ENCODE measurements at places on chromosomes 2 and 18. TPM values are rescaled to one million over a fixed set of nuclear protein-coding genes. Genes with fewer than 3 reads are reported as not detected.
A peak's percentile ranks its signal among the peaks of the same experiment; 100 is the strongest.

The TMEM37 gene
- not detected for total RNA-seq

The GPC1 gene
- 0.58 TPM for total RNA-seq

The MZT2B gene
- 254 TPM for total RNA-seq

The TUBB8B gene
- not detected for total RNA-seq

The APOB gene
- total RNA-seq = not detected

GRCh38 chr2:121884511-121884921, 129.1 kb downstream of the TSN start:
- H3K4me1 ChIP-seq = no peaks in the 10 kb centered on the region
- no peak for DNase-seq
- H3K36me3 ChIP-seq = no peaks in the 10 kb centered on the region
- no peaks in the 10 kb centered on the region for H3K27me3 ChIP-seq
- H3K4me3 ChIP-seq = no peak overlapping the region

- DNase-seq = no peak
- peaks cover 82% of the 10 kb centered on the region for H3K36me3 ChIP-seq
- H3K27me3 ChIP-seq = no peaks in the 10 kb centered on the region
Measured at GRCh38 chr2:117960231-117960630, 53.6 kb downstream of the CCDC93 start.

DNA sequence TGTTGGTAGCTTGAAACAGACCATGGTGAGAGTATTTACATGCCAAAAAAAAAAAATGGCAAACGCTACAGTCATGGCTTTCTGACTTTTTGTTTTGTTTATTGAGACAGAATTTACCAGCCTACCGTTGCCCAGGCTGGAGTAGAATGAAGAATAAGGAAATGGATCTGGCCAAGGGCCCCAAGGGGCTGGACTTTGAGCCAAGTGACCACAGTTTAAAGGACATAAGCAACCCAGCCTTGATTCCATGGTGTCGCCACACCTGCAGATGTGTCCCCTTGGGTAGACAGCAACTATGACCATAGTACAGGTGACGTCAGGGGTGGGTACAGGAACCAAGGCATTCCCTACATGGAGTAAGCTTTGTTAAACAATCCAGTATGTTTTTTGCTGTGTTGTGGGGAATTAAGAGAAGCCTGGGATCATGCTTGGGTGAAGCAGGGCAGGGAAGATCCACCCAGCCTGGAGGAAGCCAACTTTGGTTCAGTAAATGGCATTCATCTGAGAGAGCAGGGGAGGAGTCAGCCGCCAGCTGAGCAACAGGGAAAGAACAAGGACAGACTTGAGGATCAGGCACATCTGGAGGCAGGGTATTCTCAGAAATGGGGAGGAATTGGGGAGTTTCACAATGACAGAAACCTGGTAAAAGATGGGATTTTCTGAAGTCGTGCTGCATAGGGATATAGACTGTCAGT, 110.3 kb upstream of the SH3BP4 start:
- no peak overlapping the region for H3K4me3 ChIP-seq
- H3K36me3 ChIP-seq = no peaks in the 10 kb centered on the region
- DNase-seq = no peak
- H3K4me1 ChIP-seq = no peaks in the 10 kb centered on the region
- no peaks in the 10 kb centered on the region for H3K27me3 ChIP-seq

DNA sequence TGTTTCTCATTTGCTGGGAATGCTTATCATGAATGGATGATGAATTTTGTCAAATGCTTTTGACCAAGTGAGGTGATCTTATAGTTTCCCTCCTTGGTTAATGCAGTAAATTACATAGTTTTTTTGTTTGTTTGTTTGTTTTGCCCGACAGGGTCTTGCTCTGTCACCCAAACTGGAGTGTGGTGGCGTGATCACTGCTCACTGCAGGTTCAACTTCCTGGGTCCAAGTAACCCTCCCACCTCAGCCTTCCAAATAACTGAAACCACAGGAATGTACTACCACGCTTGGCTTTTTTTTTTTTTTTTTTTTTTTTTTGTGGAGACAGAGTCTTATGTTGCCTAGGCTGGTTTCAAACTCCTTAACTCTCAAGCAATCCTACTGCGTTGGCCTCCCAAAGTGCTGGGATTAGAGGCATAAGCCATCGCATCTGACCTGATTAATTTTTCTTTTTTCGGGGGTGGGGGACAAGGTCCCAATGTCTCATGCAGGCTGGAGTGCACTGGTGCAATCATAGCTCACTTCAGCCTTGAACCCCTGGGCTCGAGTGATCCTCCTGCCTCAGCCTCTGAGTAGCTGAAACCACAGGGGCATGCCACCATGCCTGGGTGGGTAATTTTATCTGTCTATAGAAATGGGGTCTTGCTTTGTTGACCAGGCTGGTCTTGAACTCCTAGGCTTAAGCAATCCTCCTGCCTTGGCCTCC, 48.6 kb downstream of the SMAD2 start:
- H3K4me3 ChIP-seq = no peak overlapping the region
- H3K36me3 ChIP-seq = peaks cover 32% of the 10 kb centered on the region
- no peaks in the 10 kb centered on the region for H3K4me1 ChIP-seq
- H3K27me3 ChIP-seq = no peaks in the 10 kb centered on the region

- H3K27ac ChIP-seq = no peak overlapping the region
- no peak overlapping the region for H3K4me3 ChIP-seq
- DNase-seq = no peak
- no peaks in the 10 kb centered on the region for H3K27me3 ChIP-seq
- peaks cover 12% of the 10 kb centered on the region for H3K4me1 ChIP-seq
Measured at GRCh38 chr2:112260295-112260625, 5.4 kb upstream of the ZC3H8 start.

GRCh38 chr2:215003001-215003400, 135.4 kb downstream of the ABCA12 start:
- no peak overlapping the region for H3K4me3 ChIP-seq
- no peak for DNase-seq
- H3K4me1 ChIP-seq = no peaks in the 10 kb centered on the region
- H3K36me3 ChIP-seq = no peaks in the 10 kb centered on the region
- no peak overlapping the region for H3K27ac ChIP-seq

DNA sequence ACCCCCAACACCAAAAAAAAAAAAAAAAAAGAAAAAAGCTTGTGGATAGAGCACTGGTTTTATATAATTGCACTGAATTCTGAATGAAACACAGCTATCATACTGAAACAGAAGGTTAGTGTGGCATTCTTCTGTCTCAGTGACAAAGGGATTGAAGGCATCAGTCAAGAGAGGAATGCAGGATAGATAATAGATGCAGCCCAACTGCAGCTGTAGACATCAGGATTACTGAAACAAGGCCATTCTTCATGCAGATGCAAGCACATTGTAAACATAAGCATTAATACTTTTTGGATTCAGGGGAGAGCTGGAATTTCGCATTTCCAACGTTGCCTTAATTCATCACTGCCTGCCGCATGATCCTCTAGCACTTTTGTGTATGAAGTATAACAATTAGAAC, 897.4 kb upstream of the KLHL29 start:
- no peak overlapping the region for H3K4me3 ChIP-seq
- H3K27me3 ChIP-seq = no peaks in the 10 kb centered on the region
- H3K27ac ChIP-seq = no peak overlapping the region
- no peaks in the 10 kb centered on the region for H3K36me3 ChIP-seq
- DNase-seq = no peak

DNA sequence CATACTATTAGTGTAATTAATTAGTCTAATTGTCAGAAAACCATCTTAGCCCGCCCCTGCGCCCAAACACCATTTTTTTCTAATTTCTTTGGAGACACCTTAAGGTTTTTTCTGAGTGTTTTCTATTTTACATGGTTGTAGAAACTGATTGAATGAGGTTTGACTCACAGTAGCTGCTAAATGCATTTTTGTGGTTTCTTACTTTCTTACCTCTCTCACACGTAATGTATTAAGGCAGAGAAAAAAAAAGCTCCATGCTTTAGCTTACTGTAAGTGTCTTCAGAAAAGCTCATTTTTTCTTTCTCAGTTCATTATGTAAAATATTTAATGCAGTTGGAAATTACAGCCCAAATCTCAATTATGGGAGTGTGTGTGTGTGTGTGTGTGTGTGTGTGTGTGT, 548.5 kb upstream of the LRRTM4 start:
- no peaks in the 10 kb centered on the region for H3K36me3 ChIP-seq
- no peak overlapping the region for H3K27ac ChIP-seq
- no peak overlapping the region for H3K4me3 ChIP-seq
- H3K27me3 ChIP-seq = no peaks in the 10 kb centered on the region
- no peak for DNase-seq

- H3K27me3 ChIP-seq = no peaks in the 10 kb centered on the region
- peaks cover 53% of the 10 kb centered on the region for H3K4me1 ChIP-seq
- H3K27ac ChIP-seq = no peak overlapping the region
- H3K4me3 ChIP-seq = peak overlapping the region; percentile 5
- DNase-seq = no peak
- H3K36me3 ChIP-seq = no peaks in the 10 kb centered on the region
Measured at GRCh38 chr2:96203130-96204028, 5.2 kb downstream of the STARD7 start.

DNA sequence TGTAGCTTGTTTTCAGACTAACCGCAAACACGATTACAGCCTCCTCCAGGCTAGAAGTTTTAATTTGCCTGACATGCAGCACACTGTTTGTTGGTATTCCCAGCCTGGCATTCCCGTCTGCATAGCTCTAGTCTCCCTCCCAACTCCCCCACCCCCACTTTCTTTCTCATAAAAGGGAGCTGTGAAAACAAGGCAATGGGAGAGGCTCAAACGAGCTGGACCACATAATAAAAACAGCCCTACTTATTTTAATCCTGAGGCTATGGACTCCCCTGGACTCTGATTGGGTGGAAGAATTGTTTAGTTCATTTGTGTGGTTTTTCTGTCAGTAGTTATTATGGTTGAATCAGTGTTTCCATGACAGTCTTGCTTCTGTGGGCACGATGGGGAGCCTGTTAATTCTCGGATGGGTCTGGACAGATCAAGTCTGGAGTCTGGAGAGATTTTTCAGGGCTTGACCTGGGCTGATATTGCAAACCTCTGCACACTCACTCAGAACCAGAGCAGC, 1.2 kb downstream of the STON1 start:
- DNase-seq = no peak
- H3K27ac ChIP-seq = no peak overlapping the region
- no peaks in the 10 kb centered on the region for H3K36me3 ChIP-seq
- H3K27me3 ChIP-seq = no peaks in the 10 kb centered on the region

GRCh38 chr2:130842770-130843169, 6.1 kb downstream of the ARHGEF4 start:
- H3K4me3 ChIP-seq = no peak overlapping the region
- no peak for DNase-seq
- H3K4me1 ChIP-seq = no peaks in the 10 kb centered on the region
- H3K36me3 ChIP-seq = no peaks in the 10 kb centered on the region

DNA sequence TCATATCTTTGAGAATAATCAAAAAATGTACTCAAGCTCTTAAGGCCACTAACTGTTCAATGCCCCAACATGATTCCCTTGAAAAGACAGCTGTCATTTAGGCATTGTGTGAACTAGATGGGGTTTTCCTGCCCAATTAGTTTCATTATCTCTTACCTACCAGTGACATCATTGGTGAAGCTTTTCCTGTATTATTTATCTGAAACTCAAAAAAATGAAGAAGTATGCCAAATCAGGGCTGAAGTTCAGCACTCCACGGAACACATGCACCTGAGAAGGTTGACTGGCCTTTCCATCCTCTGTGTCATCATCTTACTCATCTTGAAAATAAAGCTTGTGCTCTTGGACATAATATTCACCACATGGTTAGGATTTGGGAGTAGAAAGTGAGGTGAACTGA, 126.4 kb downstream of the TXNL1 start:
- H3K36me3 ChIP-seq = no peaks in the 10 kb centered on the region
- no peak overlapping the region for H3K27ac ChIP-seq
- DNase-seq = no peak
- H3K4me1 ChIP-seq = no peaks in the 10 kb centered on the region
- no peaks in the 10 kb centered on the region for H3K27me3 ChIP-seq
- H3K4me3 ChIP-seq = no peak overlapping the region

DNA sequence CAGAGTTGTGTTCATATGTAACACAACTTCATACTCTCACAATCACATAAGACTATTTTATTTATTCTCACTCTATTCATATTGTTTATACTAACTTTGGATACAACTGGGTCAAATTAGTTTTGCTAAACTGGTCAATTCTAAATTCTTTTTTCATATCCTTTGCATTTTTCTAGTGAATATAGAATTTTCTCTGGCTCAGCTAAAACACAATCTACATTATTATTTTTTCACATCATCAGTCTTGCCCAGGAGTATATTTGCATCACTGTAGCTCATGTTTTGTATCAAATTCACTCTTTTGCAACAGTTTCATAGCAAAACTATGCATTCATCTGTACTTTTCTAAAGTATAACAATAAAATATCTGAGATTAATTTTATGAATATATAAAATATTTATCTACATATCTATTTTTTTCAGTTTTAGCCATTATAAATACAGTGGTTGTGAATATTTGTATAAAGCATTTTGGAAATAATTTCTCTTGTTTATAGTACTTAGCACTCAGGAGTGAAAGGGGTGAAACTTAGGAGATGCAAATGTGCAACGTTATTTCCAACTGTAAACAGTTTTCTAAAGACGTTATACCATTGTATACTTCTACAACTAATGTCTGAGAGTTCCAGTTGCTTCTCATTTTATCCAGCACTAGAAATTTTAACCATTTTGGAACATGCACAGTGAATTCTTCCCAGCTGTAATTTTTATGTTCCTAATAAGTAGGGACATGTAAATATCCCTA, 854.6 kb downstream of the CBLN2 start:
- no peaks in the 10 kb centered on the region for H3K4me1 ChIP-seq
- no peak for DNase-seq
- H3K36me3 ChIP-seq = no peaks in the 10 kb centered on the region
- H3K27me3 ChIP-seq = no peaks in the 10 kb centered on the region
- no peak overlapping the region for H3K27ac ChIP-seq
- no peak overlapping the region for H3K4me3 ChIP-seq

GRCh38 chr2:219020604-219021365, 20.5 kb downstream of the CFAP65 start:
- no peak overlapping the region for H3K4me3 ChIP-seq
- H3K27me3 ChIP-seq = no peaks in the 10 kb centered on the region
- no peak overlapping the region for H3K27ac ChIP-seq
- no peaks in the 10 kb centered on the region for H3K4me1 ChIP-seq
- H3K36me3 ChIP-seq = no peaks in the 10 kb centered on the region
- DNase-seq = no peak

DNA sequence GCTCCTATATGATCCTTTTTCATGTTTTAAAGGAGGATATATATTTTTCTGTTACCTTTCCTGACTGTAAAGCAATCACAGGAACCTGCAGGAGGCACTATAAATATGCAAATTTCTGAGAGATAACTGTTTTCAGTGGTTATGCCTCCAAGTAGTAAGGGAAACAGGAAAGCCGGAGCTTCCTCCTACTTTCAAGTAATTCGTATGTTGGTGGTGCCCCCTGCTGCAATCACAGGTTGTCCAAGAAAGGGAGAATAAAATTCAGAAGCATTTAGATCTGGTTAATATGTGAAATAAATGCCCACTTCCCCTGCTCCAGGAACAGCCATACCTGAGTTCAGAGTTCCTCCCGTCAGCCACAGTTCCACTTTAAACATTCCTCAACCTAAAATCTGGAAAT, 12.0 kb upstream of the BCL11A start:
- peaks cover 67% of the 10 kb centered on the region for H3K27me3 ChIP-seq
- no peak overlapping the region for H3K27ac ChIP-seq
- peaks cover 15% of the 10 kb centered on the region for H3K4me1 ChIP-seq
- no peaks in the 10 kb centered on the region for H3K36me3 ChIP-seq
- DNase-seq = no peak

Measured in CD4-positive, alpha-beta T cell (primary cell).